ENCODE measurements at places on chromosomes 12 and 14. TPM values are rescaled to one million over a fixed set of nuclear protein-coding genes. Genes with fewer than 3 reads are reported as not detected.

- no peak for DNase-seq
These were observed 15.0 kb upstream of the BICD1 start for GRCh38 chr12:32091696-32092095.

The AKAP5 gene
- 6.4 TPM for polyA plus RNA-seq

GRCh38 chr12:47216150-47216677 is 136.5 kb upstream of the AMIGO2 start:
- DNase-seq = no peak

GRCh38 chr12:96502477-96502876 is 13.1 kb downstream of the CFAP54 start:
- DNase-seq = no peak

- no peak for DNase-seq
These were observed 25.0 kb downstream of the ERP27 start for GRCh38 chr12:14913381-14913781.

DNA sequence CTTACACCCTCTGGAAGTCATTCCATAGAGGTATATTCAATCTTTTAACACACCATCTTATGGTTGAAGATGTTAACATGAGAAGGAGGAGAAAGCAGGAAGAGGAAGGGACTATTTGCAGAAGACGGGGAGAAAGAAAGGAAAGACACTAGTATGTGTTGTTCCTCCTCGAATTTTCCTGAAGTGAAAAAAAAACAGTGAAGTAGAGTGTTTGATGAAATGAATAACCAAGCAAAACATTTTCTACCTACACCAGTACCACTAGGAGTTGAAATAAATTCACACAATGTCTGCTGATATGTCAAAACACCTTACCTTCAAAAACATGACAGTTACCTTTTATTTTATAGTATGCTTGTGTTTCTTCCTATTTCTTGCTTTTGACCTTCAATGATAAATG is 1.4 kb upstream of the CNOT2 start:
- no peak for DNase-seq

GRCh38 chr14:39763402-39763890 is 331.2 kb upstream of the FBXO33 start:
- DNase-seq = no peak

The IGFBP6 gene
- polyA plus RNA-seq = 14.2 TPM

- DNase-seq = no peak
These were observed 84.1 kb upstream of the RESF1 start for GRCh38 chr12:31874961-31875608.

GRCh38 chr12:25797386-25797785 is 161.1 kb upstream of the RASSF8 start:
- no peak for DNase-seq

The FKBP3 gene
- 122 TPM for polyA plus RNA-seq

DNA sequence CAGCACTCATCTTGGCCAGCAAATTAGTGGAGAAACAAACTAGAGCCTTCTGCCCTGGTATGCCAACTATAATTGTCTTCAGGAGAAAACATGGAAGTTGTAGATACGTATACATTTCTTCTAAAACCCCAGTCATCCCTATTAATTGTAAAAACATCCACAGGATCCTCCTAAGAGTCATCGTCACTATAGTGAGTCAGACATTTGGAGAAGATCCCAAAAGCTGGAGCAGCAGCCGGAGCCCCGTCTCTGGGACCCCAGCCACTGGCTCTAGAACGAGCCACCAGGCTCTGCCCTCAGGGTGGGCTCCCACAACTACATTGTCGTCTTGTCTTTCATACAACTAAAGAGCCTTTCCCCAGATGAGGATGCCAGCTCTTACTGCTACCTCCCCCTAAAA is 15.5 kb downstream of the PRKAB1 start:
- DNase-seq = no peak

DNA sequence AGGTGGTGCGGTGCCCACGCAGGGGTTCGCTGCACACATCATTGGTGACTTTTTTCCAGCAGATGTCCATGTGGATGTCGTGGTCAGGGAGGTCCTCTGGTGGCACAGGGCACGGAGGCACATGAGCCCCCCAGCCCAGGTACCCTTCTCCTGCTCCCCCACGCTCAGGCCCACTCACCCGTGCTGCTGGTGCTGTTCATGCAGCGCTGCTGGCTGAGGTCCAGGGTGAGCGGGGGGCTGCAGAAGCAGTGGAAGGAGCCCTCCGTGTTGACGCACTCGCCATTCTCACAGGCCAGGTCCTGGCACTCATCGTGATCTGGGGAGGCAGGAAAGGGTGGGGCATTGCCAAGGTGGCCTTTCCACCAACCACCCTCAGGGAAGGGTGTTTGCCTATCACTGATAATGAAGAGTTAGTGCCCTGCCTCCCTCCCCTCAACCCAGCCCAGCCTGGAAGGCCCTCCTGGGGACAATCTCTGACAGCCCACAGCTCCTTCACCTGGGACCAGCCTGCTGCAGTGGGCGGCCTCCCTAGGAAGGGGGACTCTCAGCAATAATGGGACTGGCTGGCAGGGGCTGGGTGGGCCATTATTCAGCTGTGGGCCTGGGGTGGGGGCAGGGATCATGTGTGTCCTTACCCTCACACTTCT is 9.8 kb downstream of the ISCA2 start:
- DNase-seq = no peak

GRCh38 chr12:49340095-49340870 is 3.3 kb upstream of the C1QL4 start:
- DNase-seq = no peak

- peak; percentile 54 for DNase-seq
These were observed 32.8 kb downstream of the KIF26A start for GRCh38 chr14:104171029-104171697.

DNA sequence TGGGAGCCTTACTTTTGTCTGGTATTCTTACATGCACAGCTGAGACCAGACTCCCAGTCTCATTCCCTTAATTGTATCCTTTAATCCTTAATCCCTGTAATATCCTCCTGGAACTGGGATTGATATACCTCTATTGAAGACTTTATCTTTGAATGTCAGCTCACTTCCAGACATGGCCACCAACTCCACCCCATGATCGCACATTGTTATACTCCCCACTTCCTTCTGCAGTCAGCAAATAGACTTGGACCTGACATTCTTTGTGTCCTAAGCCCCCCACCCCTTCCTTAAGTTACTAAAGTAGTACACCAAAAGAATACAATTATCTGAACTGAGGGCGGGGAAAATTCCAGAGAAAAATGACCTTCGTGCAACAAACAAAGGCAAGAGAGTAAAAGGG is 8.6 kb upstream of the OSBPL8 start:
- no peak for DNase-seq

The PMCH gene
- 0.45 TPM for polyA plus RNA-seq

The RASSF8 gene
- polyA plus RNA-seq = 60.2 TPM

The OR4K13 gene
- not detected for polyA plus RNA-seq

DNA sequence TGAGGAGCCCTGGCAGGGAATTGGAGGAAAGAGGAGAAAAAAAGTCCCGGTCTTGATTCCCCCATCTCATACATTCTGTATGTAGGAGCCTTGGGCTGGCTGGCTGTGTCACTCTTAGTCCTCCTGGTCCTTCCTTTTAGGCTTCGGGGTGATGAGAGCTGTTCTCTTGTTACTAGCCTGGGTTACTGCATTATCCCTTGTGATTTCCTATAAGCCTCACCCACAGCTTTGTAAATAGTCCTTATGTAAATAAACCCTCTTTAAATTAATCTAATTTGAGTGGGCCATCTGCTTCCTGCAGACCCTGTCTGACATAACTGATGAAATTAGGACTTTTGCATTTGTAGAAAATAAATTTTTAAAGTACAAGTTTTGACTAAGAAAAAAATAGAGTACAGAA is 19.2 kb downstream of the DNM1L start:
- no peak for DNase-seq

The ETNK1 gene
- 79.2 TPM for polyA plus RNA-seq

DNA sequence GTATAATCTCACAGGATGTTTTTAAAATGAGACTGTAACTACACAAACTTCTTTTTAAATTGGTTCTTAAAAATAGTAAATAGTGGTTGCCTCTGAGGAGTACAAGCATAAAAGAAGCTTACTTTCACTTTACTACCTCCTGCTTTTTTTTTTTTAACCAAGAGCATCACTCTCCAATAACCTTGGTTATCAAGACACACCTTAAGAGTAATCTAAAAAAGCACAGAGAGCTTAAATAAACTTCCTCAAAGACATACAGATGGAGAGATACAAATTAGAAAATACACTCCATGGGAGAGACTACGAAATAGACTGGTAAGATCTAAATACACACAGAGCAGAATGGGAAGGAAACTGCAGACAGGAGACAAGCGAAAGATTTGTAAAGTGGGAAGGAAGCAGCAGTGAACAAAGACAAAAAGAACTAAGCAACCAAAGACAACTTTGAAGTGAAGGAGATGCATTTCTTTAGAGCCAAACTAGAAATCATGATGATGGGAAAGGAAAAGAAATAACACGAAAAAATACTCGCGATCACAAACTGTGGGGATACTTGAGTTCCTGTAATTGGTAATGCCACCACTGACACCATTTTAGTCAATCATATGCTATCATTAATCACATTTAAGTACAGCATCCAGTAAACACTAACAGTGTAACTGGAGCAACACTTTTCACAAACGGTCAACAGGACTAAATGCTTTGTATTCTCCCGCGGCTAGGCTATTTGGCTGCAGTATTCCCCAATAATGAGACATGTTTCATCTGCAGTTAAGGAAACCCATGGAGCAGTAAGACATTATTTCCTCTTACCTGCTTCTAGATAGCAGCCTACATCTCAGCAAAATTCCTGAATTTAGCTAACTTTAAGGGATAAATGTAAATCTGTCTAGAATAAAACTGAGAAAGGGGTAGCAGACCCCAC is 8.2 kb downstream of the SINHCAF start:
- DNase-seq = no peak

The CELA1 gene
- not detected for polyA plus RNA-seq

- DNase-seq = no peak
These were observed 162.1 kb upstream of the SOX5 start for GRCh38 chr12:24111616-24112015.

GRCh38 chr12:123134271-123134671 is 16.6 kb downstream of the PITPNM2 start:
- no peak for DNase-seq

The MUCL1 gene
- polyA plus RNA-seq = not detected

DNA sequence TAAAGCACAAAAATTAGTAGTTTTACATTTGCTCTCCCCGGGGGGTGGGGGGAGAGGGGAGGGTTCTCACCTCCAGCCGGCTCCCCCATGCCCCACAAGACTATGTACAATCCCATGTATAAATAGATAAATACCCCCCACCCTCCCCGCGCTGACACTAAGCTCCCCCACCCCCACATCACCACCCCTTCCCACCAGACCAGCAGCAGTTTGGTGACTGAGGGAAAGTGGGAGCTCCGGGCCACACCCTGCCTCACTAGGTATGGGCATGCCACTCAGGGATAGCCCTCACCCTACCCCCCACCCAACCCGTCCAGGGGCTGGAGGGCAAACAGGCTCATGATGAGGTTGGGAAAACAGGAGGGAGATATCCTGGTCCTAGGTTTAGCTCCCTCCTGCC is 1.9 kb upstream of the PRKAG1 start:
- DNase-seq = no peak

All from renal cortex interstitium (tissue), 15 donors.